Mesothelial cell of epicardium (in vitro differentiated cells): ENCODE measurements at places on chromosomes 16 and 17. TPM values are rescaled to one million over a fixed set of nuclear protein-coding genes. Genes with fewer than 3 reads are reported as not detected.

The LRRC37A3 gene
- 31.5 to 34.7 TPM (median 34.7 TPM) in 3 replicates for total RNA-seq

DNA sequence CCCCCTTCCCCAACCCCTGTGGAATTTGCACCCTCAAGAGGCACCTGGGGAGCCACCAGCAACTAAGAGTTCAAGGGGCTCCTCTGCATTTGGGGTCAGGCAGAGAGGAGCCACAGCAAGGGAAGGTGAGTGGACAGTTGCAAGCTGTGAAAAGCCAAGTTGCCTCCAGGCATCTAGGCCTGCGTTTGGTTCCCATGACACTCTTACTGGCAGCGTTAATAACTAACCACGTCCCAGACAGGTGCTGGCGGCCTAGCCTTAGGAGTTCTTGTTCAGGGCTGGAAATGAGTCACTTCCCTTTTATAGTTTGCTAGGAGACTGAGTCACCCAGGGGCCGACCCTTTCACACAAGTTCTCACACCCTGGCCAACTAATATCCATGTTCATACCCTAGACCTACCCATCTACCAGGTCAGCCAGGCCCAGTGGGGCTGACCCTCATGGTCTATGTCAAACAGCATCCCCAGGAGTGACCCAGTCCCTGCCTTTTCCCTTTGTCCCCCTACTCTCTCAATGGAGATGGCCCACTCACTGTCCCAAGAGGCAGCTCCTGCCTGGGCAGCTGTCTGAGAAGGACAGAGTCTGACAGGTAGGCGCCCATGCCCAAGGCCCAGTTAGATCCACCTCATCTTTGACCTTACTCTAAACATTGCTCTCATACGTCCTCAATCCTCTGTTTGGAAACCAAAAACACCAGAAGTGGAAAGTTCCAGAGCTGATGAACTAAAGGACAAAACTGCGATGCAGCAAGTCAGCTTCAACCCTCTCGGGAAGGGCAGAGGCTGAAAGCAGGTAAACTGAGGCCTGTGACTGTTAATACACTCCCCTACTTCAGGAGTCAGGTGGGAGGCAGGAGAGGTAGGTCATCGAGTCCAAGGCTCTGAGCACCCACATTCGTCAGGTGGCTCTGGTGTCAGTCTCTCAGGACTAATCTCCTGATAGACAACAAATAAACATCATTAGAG is 300.6 kb downstream of the SOX9 start:
- no peak for DNase-seq

- DNase-seq = no peak
These were observed 8.3 kb downstream of the PIK3R6 start for GRCh38 chr17:8859027-8859803.

- DNase-seq = no peak
These were observed 1224.6 kb downstream of the CDH8 start for GRCh38 chr16:60811657-60812056.

The IGFALS gene
- total RNA-seq = 0.34 to 0.63 TPM (median 0.35 TPM) in 3 replicates

The ANKRD40CL gene
- total RNA-seq = not detected in 3 replicates

DNA sequence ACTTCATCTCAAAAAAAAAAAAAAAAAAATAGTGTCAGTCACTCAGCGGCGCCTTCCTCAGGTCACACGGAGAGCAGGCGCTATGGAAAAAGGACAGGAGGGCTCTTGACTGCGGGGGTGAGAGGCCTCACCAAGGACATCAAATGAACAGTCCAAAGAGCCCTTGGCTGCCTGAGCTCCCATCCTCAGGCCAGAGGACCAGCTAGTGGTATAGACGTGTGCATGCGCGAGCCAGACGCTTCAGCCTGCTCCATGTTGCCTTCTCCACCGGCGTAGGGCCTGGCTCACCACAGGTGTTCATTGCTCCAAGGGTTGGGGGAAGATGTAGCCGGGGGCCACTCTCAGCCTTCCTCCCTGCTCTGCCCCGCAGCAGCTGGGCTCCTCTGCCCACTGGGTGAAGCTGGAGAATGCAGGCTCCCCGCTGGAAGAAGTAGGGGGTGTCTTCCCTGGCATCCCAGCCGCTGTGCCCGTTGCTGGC is 65.8 kb upstream of the PLCG2 start:
- DNase-seq = no peak
